Activated CD8-positive, alpha-beta T cell treated with anti-CD3 and anti-CD28 coated beads, Interleukin-2, amount 10 ng/mL, durations not matched to agents 7 days and 5 days (primary cell): ENCODE measurements at places on chromosomes 5 and 9.

DNA sequence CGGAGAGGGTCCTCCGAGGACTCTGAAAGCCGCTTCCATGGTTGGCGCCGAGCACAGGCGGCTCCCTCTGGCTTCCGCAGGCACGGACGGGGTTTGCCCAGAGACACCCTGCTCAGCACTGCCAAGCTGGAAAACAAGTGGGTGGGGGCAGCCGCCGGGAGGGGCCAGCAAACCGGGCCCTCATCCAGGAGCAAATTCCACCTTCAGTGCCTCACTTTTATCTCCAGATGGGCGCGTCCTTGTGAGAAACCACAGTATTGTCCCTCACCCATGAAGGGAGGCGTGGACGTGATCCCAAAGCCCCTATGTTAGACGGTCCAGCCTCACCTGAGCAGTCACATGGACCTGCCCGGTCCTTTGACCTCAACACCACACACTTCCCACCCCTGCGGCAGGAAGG lies 29.0 kb downstream of the MED10 start:
- DNase-seq, result no peak

- DNase-seq, result no peak
Observed at GRCh38 chr5:11797132-11797531, 107.1 kb downstream of the CTNND2 start.

DNA sequence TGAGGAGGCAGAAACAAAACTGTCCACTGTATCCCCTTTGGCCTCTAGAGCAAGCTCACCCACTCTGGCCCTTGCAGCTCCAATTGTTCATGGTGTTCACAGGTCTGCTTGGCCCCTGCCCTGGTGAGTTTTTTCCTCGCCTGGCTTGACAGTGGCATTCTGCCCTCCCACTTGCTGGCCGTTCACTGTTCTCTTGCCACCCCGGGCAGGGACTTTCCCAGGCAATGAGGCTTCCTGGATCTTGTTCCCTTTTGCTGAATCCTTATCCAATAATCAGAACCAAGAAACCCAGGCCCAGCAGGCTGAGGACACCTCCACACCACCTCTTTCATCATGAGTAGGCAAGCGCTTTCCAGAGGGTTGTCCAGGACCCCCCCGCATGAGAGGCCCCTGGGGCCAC lies 31.2 kb downstream of the ZNF618 start:
- peak; percentile 15 for DNase-seq

DNA sequence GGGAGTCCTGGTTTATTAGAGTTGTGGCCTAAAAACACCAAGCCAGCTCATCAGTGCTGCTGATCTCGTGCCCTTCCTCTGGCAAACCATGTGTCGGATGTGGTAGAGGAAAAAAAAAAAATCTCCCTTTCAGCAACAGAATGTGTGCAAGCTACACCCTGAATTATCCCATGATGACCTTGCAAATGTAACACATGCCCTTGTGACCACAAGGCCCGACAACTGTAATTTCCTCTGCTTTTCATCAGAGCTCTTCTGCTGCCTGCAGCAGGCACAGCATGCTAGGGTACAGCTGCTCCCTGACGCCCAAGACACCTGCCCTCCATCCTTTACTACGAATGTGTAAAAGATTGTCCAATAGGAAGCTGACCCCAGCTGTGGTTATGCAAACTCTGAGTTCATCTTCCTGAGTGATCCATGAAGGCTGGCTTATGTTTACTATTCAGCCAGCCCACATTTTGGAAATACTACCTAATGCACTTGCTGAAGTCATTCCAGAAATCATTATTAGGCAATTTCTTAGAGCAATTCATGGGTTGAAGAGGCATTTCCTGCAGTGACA lies 14.6 kb upstream of the BNC2 start:
- DNase-seq, result no peak

DNA sequence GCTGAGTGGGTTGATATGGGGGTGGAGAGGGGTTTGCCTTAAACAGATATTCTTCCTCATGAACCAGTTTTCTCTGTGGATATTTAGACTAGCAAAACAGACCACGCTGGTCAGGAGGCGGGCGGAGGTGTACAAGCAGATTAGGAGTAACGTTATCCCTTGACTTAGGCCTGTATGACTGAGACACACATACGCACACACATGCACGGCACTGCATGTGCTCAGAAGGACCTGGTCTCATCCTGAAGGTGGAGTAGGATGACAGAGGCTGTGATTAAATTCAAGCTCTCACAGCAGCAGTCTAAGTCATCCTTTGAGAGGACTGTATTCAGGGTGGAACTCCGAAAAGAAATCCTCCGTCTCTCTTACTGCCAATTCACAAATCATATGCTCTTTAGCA lies 209.7 kb downstream of the DIRAS2 start:
- no peak for DNase-seq

GRCh38 chr9:128607642-128608350 lies 48.9 kb downstream of the DYNC2I2 start:
- DNase-seq, result no peak

- DNase-seq, result no peak
Observed at GRCh38 chr5:53924392-53924791, 364.0 kb downstream of the NDUFS4 start.

DNA sequence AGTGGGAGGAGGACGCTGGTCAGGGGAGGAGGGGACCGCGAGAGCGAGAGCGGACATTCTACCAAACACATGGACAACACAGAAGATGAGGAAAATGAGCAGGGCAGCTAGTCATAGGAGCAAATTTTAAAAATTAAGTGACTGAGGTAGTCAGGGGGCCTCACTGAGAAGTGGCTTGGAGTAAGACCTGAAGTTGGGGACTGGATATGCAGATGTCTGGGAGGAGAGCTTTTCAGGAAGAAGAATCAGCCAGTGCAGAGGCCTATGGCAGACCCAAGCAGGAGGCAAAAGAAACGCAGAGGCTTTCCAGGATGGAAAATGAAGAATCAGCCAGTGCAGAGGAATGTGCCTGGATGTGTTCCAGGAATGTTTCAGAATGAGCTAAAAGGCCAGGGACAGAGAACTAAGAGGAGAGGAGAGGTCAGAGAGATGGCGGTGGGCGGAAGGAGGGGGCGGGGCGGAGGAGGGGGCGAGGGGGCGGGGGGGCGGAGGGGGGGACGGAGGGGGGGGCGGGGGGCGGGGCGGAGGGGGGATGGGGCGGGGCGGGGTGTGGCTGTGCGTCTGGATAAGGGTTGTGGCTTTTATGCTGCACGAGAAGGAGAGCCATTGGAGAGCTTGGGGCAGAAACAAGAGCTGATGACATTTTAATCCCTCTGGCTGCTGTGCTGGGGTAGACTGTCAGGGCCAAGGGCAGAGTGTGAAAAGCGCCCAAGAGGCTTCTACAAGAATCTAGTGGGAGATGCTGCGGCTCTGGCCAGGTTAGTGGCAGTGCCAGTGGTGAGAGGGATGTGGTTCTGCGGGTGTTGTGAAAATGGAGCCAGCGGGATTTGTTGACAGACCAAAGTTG lies 129.6 kb downstream of the KCNIP1 start:
- no peak for DNase-seq

GRCh38 chr5:132777209-132778069 lies at the start of gene SEPTIN8:
SEPTIN8 (minus strand) TSS chr5:132777239; CDS start chr5:132777137, 102 bp downstream.
- peak; percentile 48 for DNase-seq

GRCh38 chr5:158514319-158514985 lies 585.3 kb downstream of the EBF1 start:
- no peak for DNase-seq

DNA sequence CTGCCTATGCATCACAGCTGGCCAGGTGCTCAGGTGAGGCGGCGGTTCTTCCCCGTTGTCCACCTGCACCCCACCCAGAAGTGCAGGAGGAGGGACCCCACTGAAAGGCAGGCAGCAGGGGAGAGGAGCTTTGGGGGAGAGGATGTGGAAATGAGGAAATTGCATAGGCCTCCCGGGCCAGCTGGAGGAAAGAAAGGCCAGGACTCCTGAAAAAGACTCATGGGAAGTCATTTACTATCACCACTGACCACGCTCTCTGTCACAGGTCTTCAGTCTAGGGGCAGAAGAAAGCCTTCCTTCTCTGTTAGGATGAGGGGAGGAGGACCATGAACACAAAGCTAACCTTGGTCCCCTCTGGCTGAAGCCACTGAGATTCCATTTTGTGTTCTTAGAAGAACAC lies 28.1 kb downstream of the KCNMB1 start:
- DNase-seq, result no peak

DNA sequence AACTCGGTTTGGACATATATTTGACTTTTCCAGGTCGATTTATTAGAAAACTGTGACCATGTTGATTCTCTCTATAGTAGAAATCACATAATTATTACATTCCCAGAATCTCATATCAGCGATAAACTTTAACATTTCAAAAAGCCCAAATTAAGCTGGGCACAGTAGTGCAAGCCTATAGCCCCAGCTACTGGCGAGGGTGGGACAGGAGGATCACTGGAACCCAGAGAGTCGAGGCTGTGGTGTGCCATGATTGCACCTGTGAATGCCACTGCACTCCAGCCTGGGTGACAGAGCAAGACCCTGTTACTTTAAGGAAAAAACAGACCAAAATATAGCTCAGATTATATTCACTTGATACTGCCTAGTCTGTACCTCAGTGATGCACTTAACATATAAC lies 128.9 kb downstream of the CPLANE1 start:
- no peak for DNase-seq

DNA sequence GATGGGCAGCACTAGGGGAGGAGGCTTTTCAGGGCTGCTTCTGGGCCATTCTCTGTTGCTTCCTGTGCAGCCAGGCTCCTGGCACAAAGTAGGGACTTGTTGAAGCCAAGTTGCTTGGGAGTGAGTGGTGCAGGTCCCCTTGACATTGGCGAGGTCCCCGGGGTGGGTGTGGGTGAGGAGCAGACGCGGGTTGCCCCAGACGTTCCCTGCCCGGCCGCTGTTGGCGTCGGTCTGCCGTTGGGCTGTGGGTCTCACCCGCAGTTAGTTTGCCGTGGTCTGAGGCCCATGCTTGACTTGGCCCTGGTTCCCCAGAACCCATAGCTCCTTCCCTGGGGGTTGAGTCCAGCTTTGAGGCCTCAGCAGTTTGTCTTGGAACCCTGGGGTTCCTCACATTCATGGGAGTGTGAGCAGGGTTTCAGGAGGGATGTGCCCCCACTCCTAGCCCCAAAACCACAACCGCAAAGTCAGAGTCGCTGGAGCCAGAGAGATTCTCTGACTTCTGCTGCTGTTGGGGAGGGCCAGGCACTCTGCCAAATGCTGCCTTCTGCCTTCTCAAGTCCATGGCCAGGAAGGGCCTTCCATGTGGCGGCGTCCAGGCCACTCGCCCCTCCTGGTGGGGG lies 77.5 kb downstream of the RXRA start:
- DNase-seq, result peak; percentile 59

- DNase-seq, result no peak
Observed at GRCh38 chr9:114370251-114370967, 17.4 kb downstream of the AKNA start.

GRCh38 chr5:16976625-16977008 lies 40.5 kb upstream of the MYO10 start:
- DNase-seq, result no peak

DNA sequence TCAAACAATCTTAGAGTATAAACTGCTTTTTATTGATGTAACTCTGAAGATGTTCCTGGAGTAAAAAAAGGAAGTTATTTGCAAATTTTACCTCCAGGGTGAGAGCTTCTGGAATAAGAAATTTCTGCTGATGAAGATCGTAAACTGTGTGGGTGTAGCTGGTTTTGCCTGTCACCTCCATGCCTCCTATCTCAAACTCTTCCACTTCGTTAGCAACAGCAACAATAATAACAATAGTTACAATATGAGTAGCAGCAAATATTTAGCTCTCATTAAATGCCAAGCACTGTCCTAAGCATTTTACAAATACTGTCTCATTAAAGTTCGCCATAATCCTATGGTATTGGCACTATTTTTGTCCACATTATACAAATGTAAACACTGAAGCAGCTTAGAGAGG lies 57.9 kb downstream of the GCNT1 start:
- DNase-seq, result no peak

DNA sequence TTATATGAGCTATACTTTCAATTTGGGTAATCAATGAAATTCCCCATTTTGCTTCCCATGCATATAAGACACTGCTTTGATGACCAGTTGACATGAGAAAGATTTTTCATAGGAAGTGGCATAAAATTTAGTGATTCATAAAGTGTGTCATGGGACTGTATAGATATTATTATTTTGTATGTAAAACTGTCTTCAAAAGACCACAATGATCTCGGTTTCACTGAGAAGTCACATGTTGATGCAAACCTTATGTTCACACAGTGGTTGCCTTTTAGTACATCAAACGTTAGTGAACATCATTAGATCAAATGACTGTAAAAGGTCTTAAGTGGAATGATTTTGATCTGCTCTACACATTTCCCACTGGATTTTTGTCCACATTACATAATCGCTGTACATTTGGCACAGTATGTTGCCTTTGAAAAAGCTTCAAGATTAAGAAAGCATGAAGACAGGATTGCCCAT lies 349.2 kb upstream of the MEF2C start:
- no peak for DNase-seq

- no peak for DNase-seq
Observed at GRCh38 chr5:126364206-126364902, 58.9 kb upstream of the GRAMD2B start.

- DNase-seq, result no peak
Observed at GRCh38 chr5:87354496-87354895, 58.2 kb downstream of the CCNH start.

DNA sequence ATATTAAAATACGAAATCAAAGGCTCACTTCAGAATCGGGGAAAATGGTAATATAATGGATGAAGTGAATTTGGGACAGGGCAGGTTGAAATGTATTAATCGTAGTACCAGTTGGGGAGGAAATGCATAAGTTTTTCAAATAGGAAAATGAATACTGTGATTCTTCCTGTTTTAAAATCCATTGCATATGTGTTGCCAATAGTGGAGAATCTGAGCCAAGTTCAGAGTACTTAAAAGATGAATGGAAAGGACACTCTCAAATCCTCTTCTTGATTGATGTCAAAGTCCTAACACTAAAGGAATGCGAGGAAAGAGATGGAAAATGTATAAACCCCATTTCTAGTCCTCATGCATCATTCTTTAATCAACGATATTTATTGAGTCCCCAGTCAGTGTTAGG lies 160.9 kb upstream of the CCNG1 start:
- no peak for DNase-seq

GRCh38 chr9:37302277-37302676 lies 120.2 kb upstream of the GRHPR start:
- DNase-seq, result peak; percentile 77

- DNase-seq, result no peak
Observed at GRCh38 chr9:38523121-38523520, 97.3 kb downstream of the ANKRD18A start.

DNA sequence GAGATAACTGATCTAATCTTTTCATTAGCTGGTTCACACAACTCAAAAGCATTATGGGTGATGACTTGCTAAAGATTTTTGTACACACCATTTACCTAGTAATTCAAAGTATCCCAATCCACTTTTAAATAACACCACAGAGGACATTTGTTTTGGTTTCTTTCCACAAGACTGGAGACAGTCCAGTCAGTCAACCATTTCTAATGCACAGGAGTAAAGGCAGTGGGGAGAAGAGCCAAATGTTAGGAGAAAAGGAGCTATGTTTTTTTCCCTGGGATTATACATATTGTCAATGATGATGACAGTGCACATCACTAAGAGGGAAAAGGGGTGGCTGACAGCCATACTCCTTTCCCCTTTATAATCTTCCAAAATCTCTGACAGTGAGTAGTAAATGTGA lies 240.9 kb downstream of the GABRB2 start:
- no peak for DNase-seq
